NCI-H774 (cell line): ENCODE measurements at places on chromosomes 5 and 9.

DNA sequence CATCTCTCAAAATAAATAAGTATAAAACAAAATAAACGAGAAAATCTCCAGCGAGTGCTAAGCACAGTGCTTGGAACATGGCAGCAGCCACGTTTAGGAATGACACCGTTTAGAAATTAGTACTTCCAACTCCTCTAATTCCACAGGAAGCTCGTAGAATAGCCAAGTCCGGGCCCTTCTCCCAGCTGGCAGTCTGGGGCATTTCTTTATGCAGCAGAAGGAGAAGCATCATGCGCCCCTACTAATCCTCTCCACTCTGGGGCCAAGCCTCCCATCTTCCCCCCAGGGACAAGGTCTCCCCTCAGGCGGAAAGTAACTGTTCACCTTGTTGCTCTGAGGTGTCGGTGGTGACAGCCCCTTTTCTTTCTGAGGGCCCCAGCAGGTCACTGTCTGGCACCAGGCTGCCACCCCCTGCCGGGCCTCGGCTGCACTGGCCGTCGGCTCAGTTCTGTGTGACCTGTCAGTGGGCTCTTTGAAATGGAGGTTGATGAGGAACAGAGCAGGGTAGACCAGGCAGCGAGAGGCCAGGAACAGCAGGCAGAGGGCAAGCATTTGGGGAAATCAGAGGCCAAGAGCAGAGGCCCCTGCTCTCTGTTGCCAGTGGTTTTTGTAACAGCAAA, 113.5 kb upstream of the WWC1 start:
- DNase-seq: no peak

DNA sequence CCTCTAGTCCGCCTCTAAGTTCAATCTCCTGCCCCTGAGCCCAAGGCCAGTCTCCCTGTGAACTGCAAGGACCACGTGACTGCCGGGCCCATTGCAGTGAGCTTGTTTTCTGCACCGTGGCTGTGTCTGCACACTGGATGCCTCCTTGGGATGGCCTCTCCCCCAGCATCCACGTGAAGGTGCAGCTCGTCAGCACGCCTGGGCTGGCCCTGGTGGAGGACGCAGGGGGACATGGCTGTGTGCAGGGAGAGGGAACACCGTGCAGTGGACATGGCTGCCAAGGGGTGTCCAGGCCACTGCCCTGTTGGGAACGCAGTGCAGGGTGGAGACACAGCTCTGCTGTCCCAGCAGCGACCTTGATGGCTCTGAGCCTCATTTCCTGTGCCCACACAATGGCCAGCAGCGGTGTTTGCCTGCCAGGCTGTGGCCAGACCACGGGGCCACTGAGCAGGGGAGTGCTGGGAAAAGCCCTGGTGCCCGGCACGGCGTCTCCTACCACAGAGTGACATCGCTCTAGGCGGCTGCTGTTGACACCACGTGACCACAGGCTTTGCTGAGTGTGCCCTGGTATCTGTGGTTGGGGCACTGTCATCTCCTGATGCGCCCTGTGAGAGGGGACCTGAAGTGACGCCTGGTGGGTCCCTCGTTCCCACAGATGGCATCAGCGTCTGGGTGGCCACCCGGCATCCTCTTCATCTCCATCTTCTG, 26.9 kb upstream of the EXOC3 start:
- no peak for DNase-seq

GRCh38 chr5:113723021-113723420, 209.5 kb downstream of the YTHDC2 start:
- no peak for DNase-seq

- no peak for DNase-seq
Measured at GRCh38 chr5:112124788-112125187, 294.3 kb downstream of the EPB41L4A start.

DNA sequence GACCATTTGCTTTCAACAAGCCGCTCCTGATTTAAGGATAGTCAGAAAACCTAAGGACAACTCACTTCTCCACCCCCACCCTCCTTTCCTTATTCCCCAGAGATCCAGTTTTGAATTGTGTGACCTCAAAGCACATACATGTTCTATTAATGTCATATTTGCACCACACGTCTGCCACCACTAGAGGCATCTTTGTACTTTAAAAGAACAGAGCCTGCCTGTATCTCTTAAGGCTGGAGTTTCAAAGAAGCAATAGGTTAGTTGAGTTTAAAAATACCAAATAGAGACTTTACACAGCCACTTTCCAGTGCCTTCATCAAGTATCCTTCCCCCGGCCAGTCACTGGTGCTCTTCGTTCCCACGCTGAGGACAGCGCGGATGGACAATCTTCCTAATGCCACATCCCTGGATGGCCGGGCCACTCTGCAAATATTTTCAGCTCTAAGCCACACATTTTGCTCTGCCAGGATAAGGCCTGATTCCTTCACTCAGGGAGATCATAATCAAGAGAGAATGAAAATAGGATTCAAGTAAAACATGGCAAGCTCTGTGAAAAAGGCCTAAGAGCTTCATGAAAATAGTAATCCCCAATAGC, 146.3 kb downstream of the SNCAIP start:
- no peak for DNase-seq

GRCh38 chr5:174503086-174503460, 221.3 kb upstream of the MSX2 start:
- no peak for DNase-seq

- DNase-seq: no peak
Measured at GRCh38 chr5:157516006-157516405, 56.0 kb downstream of the NIPAL4 start.

DNA sequence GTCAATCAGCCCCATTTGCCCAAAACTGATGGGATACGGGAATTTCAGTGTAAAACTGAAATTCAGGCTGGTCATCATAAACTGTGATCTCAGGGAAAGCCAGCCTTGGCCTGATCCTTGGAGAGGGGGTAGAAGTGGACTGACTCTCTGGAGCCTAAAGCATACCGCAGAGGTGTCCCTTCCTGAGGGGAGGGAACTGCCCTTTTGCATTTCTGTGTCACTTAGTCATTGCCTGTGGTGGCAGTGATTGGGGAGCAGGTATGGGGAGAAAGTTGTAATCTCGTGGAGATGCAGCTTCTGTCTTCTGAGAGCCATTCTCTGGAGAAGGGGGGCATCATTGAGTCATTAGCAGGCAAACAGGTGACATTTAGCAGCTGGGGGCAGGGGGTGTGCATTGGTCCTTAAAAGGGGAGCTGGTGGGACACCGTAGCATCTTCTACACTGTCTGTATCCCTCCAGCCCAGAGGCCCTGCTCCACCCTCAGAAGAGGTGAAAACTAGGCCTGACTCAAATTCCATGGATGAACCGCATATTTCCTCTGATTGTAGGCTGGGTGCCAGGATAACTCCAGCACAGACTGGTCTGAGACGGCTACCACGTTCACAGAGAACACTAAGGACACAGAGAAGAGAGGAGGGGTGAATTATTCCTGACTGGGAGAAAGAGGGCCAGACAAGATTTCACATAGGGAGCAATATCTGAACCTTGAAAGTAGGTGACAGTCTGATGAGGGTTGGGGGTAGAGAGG, 143.3 kb downstream of the SEC61B start:
- no peak for DNase-seq

DNA sequence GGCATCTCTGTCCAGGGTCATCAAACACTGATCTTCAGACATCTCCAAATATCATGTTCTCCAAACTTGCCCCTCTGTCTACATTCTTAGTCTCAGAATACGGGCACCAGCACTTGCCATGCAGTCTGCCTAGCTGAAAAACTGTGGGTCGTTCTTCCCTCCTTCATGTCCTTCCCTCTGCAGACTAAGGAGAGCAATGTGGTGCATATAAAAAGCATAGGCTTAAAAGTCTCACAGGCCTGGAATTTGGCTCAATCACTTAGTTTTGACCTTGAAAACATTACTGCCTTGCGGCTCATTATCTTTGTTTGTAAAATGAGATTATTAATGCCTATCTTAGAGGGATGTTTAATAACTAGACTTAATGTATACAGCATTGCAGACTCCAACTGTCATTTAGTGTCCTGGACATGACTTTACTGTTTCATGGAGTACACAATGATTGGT, 362.8 kb downstream of the NPR3 start:
- no peak for DNase-seq

DNA sequence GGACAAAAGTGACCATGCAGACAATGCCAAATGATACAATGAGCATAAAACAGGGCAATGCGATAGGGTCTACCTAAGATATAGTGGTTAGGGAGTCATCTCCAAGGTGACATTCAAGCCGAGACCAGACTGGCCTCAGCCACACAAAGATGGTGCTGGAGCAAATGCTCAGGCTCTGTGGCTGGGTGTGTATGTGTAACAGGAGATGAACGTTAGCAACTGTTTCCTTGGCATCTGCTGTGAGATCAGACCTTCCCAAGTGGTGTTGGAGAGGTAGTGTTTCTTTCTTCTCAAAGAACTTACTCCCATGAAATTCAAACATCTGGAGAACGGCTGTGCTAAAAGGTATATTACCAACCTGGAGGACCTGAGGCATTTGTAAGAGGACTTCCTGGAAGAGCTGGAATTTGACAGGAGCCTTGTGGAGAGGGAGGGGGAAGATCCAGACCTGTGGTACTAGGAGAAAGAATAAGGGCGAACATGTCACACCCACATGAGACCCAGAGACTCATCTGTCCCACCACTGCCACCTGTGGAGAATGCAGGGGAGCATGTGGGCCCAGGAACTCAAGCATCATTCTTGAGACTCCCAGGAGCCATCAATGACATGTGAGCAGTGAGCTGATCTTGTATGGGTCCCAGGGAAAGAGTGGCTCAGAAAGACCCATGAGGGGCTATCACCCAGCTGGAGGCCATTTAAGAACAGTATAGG, 21.4 kb upstream of the ANXA6 start:
- no peak for DNase-seq

- DNase-seq: no peak
Measured at GRCh38 chr5:21654-22233, 70.2 kb upstream of the PLEKHG4B start.

DNA sequence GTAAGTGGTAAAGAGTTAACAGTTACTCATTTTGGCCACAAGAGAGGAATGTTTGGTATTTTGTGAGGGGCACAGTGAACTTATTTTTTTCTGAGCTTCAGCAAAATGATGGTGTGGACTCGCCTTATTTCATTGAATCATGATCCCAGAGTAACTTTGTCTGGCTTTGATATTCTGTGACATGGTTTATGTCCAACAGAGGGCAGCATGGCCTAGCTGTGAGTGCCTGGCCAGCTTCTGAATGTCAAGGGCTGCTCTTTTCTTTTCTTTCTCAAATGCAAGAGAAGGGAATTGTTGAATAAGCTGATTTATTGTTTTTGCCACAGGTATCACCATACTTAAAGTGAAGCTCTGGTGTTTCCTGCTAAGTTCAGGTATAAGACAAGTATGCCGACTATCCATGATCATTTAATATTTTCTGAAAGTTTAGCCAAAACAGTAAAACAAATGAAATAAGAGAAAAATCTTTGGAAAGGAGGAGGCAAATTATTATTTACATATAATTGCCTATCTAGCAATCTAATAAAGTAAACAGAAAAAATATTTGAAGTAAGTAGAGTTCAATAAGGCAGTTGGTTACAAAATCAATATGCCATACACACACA, 31.7 kb downstream of the MRPL22 start:
- peak; percentile 47 for DNase-seq

GRCh38 chr5:92504346-92504745, 1076.7 kb downstream of the NR2F1-AS1 start:
- DNase-seq: peak; percentile 9

- no peak for DNase-seq
Measured at GRCh38 chr9:18623221-18624079, 149.5 kb downstream of the ADAMTSL1 start.

DNA sequence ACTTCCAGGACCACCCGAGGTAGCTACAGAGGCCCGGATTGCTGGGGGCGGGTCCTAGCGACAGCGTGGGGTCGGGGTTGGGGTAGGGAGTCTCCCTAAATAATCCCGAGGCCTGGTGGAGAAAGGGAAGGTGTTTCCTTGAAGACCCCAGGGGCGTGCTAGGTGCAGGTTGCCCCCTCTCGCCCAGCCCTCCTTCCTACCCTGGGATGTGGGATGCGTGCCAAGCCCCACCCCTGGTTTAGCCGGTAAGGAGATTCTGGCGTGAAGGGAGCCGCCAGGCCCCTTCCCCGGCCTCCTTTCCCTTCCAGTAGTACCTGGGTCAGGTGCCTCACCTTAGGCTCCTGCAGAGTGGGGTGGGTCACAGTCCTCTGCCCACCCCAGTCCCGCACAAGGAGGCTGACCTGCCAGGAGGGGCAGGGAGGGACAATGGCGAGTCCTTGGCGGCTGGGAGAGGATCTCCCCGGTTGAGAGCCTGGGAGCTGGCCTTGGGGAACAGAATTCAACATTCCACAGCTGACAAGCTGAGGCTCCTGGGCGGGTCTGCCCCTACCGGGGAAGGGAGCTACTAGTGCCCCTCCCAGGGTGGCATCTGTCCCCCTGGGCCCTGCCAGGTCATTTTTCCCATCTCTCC, 674 bp downstream of the TSPAN17 start:
- DNase-seq: no peak

- DNase-seq: no peak
Measured at GRCh38 chr9:75938946-75939345, 48.5 kb downstream of the PCSK5 start.

DNA sequence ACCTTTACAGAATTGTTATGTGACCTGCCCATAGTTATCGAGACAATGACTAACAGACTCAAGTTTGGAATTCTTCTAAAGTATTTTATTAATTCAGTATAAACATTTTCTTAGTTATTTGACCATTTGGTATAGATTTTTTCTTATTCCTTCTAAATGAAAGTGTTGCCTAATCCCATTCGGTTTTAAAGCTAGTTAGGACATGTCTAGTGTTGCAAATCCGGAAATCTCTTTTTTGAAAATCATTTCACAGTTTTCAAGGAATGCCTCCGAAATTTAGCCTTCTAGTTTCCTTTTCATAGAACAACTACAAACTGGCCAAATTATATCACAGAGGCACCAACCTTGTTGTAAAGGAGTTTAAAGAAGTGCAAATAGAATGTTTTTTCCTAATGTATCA, 171.8 kb downstream of the XRCC4 start:
- no peak for DNase-seq

- DNase-seq: no peak
Measured at GRCh38 chr5:83440826-83441225, 30.7 kb upstream of the VCAN start.

DNA sequence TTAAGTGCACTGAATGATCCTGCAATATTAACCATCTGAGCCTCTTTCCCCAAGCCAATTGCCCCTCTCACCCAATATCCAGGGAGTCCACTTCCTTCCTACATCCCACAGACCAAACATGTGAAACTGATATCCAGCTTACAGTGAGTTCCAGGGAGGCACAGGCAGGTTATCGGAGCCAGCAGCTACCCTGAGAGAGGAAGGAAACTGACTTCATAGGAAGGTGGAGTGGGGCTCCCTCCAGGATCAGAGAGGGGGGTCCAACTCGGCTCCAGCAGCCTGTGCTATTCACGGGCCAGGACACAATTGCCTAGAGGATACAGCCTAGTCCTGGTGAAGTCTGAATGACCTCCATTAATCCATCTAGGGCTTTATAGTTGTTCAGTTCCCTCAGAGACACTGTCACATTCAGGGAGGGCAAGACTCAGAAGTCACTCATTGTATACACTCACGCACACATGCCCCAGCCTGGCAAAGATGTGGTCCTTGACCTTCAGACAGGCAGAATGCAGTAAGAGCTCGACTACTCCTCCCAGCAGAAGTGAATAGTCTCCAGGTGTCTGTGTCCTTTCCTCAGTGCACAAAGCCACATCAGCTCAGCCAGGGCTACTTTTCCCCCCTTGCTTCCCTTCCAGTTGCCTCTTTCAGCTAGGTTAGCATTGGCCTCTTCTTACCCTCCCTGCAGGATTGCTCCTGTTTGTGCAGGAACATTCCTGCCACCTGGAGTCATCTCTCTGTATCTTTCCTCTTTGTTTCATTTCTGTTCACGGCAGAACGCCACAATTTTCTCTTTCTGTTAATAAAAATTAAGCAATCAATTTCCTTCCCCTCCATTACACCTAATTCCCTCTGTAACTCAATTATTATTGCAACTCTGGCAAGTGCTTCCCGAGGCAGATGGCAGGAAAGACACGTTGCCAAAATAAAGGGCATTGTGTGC, 501.7 kb downstream of the ARHGEF28 start:
- peak; percentile 73 for DNase-seq
